ENCODE measurements at places on chromosomes 11 and 22.

- DNase-seq = no peak
These were observed 25.4 kb downstream of the MICAL3 start for GRCh38 chr22:17998913-17999312.

GRCh38 chr11:119729581-119729927 lies 554 bp upstream of the NECTIN1 start:
- DNase-seq = no peak

GRCh38 chr11:69823641-69824265 lies 4.5 kb upstream of the FGF3 start:
- DNase-seq = no peak

DNA sequence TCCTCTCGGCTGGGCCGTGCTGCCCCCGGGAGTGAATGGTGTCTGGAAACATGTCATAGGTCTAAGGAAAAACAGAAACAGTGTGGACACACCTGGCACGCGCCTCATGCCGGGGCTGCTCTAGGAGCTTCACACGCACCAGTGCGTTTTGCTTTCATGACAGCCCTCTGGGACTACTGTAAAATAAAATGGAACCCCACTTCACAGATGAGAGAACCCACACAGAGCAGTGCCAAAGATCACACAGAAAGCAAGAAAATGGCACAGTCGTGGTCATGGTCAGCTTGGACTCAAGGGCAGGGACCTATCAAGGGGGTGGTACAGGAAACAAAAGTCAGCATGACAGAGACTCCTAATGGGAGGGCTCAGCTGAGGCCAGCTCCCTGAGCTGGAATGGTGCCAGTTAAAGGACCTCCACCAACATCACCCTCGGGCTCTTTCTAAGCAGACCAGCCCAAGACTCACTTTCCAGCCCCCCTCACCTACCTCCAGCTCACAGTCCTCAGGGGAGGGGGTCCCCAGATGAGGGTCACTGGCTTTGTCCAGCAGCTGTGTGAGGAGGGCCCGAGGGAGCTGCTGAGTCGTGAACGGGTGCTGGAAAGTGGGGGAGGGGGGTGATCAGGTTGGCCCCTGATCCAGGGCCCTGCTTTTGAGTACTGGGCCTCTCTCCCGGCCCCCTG lies 3.3 kb downstream of the MAP4K2 start:
- DNase-seq = no peak

DNA sequence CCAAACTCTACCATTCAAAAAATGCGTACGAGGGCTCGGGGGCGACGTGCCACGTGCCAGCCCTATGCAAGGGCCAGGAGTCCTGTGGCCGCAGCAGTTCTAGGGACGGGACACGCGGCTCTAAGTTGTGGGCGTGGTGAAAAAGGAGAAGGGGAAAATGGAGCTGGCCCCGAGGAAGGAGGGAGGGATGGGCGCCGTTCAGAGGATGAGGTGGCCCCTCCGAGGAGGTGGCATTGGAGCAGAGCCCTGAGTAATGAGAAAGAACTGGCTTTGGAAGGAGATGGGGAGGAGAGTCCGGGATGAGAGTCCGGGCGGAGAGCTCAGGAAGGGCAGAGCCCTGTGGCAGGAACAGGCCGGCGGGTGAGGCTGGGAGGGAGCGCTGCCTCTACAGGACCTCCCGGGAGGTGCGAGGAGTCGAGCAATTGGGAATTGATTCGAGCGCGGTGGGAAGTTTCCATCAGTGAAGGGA lies 21.0 kb downstream of the OTUB1 start:
- DNase-seq = peak; percentile 32

GRCh38 chr22:44218071-44218470 lies 37.3 kb downstream of the PARVG start:
- no peak for DNase-seq

GRCh38 chr11:33435216-33435615 lies 178.0 kb downstream of the HIPK3 start:
- no peak for DNase-seq

GRCh38 chr22:39528681-39529486 lies 3.7 kb downstream of the RPS19BP1 start:
- peak; percentile 83 for DNase-seq

DNA sequence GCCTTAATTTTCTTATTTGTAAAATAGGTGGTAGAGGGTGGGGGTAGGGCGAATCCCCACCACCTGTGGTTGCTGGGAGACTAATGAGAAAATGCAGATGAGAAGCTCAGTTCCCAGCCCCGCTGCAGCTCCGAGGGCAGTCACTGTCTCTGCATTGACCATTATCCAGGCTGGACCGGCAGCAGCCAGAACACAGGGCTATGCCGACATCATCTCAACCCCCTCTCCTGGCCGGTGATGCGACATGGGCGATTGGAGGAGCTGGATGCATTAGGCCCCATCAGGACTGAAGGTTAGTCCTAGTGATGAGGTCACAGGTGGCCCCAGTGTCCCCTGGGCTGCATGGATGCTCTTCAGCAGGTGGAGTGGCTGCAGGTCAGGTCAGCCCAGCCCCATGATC lies 412.4 kb downstream of the CTTN start:
- DNase-seq = no peak

DNA sequence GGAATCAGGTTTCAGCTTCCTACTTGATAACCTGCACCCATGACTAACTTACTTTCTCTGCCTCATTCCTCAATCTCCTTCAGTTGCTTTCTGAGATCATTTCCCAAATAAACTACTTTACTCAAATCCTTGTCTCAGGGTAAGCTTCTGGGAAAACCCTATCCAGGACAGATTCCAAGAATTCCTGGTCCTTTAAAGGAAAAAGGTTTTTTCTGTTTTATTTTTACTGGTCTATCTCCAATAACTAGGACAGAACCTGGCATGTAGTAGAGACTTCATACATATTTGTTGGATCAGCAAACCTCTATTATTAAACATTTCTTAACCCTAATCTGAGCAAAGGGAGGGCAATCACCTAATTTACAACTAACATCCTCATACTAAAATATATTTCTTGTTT lies 910.5 kb upstream of the CHORDC1 start:
- DNase-seq = no peak

DNA sequence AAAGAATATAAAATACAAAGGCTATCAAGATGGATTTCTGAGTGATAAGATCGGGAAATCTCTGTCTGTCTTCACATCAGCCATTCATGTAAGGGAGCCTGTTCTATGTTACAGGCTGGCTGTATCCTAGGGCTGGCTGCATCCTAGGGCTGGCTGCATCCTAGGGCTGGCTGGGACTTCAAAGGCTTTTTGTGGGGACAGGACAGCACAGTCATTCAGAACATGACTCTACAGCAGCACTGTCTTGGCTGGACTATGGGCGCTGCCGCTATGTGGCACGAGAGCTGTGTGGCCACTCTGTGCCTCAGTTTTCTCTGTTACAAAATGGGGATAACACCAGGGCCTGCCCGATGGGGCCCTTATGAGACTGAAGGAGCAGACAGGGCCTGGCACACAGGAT lies 10.2 kb downstream of the ADAMTS8 start:
- no peak for DNase-seq

DNA sequence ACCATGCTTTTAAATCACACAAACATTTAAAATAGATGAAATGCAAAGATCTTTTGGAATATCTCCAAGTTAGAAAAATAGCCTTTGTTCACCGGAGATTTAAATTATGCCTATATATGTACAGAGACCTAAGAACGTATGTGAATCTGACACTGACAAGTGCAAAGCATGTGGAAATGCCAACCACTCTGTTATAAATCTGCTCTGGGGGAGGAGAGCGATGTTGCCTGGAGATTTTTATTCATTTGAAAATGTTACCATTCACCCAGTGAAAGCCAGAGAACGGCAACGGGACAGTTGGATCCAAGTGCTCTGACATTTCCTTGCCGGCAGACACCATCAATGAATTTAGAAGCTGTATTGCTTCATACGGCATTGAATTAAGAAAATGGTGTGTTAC lies 39.8 kb upstream of the BMAL1 start:
- DNase-seq = no peak

GRCh38 chr22:29055192-29055830 lies 6.3 kb downstream of the C22orf31 start:
- DNase-seq = no peak

- DNase-seq = no peak
These were observed 31.4 kb downstream of the IGLL1 start for GRCh38 chr22:23548501-23549197.

DNA sequence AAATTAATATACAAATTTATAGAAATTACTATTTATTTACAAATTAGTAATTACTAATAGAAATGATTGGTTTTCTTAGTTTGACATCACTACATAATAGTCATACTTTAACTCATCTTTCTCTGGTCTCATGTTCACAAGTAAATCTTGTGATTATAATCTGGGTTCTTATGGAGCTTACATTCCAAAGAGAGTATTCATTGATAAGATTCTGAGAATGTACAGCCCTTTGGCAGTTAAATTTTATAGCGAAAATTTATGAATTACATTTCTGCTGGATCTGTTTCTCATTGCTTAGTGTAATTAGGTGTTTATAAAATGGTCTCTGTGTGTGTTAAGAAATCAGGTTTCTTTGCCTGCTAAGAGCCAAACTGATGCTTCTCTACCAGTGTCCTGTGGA lies 175.2 kb downstream of the TMEM135 start:
- DNase-seq = no peak

DNA sequence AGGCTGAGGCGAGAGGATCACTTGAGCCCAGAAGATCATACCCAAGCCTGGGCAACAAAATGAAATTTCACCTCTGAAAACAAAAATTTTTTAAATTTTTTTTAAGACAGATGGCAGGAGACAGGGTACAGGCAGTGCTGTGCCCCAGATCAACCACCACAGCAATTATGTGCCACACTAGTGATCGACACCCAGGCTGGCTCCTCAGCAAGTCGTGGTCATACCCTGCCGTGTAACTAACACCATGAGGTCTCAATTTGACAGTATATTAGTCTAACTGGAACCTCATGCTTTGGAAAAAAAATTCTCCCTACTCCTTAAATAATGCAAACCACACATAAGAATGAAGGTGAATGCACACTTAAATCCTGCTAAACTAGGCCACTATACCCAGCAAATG lies 8.3 kb downstream of the SF3A1 start:
- no peak for DNase-seq

- DNase-seq = peak; percentile 18
These were observed 532 bp downstream of the EIF4G2 start for GRCh38 chr11:10808235-10808552.

- no peak for DNase-seq
These were observed 114.9 kb downstream of the ARHGAP32 start for GRCh38 chr11:129077191-129077590.

DNA sequence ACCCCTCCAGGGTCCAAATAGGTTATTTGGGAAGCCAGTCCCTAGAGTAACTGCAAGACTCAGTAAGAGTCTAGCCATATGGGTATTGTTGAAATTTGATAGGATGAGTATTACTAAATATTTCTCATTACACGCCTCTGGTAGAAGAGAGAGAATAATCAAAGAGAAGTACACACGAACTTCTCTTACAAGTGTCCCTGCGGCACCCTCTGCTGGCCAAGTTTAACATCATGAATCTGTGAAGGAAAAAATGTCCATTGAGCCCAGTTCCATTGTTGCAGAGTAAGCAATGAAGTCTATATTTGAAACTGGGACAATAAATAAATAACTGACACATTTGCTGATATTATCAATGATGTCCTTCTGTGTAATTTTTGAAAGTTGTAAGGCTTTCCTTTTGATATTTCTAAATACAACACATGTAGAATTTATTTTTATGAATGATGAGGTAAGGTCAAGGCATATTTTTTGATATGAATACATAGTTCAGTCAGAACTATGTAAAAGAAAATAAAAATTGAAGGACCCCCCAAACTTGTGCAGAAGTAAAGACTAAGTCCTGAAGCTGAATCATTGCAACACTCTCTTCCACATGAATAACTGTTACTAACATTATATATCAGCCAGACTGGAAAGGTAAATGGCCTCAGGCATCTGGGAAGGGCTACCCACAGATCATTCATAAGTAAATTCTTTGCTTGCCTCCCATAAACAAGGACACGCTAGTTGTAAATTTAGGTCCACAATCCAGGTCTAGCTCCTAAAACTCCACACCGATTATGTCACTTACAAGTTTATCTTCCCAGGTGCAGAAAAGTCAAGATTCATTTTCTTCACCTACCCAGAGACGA lies 10.0 kb downstream of the OR51L1 start:
- DNase-seq = peak; percentile 46

- DNase-seq = peak; percentile 17
These were observed 21.1 kb upstream of the CAPRIN1 start for GRCh38 chr11:34030382-34030781.

- no peak for DNase-seq
These were observed 8.5 kb upstream of the FEZ1 start for GRCh38 chr11:125504580-125504979.

GRCh38 chr11:86214710-86215109 lies 29.8 kb upstream of the EED start:
- no peak for DNase-seq

- DNase-seq = no peak
These were observed 4.9 kb downstream of the LGALS1 start for GRCh38 chr22:37680191-37680851.

- no peak for DNase-seq
These were observed 50.2 kb downstream of the BCR start for GRCh38 chr22:23230348-23231068.

GRCh38 chr11:131760091-131761061 lies 390.0 kb downstream of the NTM start:
- peak; percentile 48 for DNase-seq

- DNase-seq = no peak
These were observed 75.0 kb downstream of the JRKL start for GRCh38 chr11:96464700-96465307.

DNA sequence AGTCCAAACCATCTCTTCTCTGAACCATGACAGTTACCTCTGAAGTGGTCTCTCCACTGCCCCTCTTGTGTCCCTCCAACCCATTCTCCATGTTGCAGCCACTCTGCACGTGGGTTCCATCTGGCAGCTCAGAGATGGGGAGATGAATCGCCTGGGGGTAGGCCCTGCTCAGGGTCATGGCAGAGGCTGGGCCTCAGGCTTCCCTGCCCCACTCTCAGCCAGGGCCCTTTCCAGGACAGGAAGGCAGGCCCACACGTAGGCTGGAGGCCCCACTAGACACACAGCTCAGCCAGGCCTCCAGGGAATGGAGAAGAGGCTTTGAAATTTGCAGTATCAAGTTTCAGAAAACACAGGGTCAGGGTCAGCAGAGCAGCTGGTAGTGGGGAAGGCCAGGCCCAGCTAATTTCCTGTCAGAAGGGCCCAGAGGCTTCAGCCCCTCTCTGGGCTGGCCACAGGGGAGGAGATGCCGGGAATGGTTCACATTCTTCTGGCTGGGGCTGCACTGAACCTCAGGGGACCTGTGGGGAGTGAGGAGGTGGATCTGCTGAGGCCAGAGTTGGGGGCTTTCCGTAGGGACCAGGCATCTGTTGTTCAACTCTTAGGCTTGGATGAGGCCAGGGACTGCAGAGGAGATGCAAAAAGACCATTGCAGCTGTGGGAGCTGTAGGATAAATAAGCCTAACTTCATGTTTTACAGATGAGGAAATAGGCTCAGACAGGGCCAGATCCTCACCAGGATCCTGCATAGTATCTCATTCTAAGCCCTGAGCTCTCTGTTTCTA lies 101.6 kb downstream of the SWAP70 start:
- peak; percentile 68 for DNase-seq
